Stimulated activated CD8-positive, alpha-beta memory T cell treated with anti-CD3 and anti-CD28 coated beads, Interleukin-12 subunit alpha, Interleukin-12 subunit beta, amount 100 ng/mL, for 4 hours (primary cell): ENCODE measurements at places on chromosomes 3 and 15.

GRCh38 chr15:57358571-57358970 is 17.7 kb upstream of the CGNL1 start:
- DNase-seq: no peak

DNA sequence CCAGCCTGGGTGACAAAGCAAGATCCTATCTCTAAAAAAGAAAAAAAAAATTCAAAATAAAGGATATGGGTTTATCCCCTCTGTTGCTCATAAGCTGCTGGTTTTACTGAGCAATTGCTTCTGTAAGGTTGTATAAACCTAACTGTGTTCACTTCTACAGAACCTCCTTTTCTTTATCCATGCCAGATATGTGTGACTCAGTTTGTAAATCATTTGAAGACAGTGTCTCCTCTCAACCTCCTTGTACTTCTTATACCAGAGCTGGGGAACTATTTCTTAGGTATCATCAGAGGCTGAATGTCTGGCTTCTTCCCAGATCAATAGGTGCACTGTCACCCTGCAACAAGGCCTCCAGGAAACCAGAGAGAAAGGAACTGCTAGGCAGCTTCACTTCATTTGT is 273.8 kb downstream of the CD47 start:
- DNase-seq: no peak

GRCh38 chr15:40958723-40959122 is 5.5 kb downstream of the CHAC1 start:
- no peak for DNase-seq

DNA sequence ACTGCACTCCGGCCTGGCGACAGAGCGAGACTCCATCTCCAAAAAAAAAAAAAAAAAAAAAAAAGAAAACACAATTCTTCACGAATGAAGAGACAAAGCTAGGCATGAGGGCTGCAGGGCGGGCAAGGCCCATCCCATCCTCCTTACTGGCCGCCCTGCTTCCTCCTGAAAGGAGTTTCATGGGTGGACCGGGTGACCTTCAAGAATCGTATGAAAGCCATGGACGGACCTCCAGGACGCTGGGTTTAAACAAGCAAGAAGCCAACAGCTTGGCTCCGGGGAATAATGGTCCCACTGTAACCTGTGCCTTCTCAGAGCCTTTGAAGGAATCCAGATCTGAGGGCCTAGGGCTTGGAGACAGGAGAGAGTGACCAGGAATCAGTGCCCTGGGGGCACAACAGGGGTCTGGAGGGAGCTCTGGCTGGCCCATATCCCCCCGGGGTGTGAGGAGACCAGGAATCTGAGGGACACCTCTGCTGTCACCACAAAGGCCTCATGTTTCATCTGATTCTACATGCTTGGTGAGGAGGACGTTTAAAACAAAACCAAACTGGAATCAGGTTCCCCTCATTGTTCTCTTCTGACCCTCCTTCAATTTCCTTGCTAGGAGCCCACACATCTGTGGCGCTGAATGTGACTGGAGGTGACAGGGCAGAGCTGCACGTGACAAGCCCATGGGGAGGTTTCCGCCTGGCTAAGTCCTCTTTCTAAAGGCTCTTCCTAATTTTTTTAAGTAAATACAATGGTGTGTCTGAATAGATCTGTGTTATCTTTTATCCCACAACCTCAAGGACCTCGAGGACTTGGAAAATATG is 46.1 kb downstream of the WHAMM start:
- no peak for DNase-seq

DNA sequence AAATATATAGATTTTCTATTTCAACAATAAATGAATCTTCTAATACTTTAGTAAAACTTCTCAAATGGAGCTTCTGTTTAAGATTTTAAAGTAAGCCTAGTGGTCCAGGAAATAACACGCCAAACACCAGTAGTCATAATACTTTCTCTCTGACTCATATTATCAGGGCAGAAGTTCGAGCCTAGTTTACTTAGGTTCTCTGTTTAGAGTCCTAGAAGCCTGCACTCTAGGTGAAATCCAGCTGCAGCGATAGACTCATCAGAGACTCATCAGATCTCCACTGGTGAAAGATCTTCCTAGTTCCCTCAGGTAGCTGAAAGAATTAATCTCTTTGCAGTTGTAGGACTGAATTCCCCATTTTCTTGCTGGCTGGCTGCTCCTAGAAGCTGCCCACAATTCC is 552.5 kb upstream of the ROBO2 start:
- DNase-seq: no peak

DNA sequence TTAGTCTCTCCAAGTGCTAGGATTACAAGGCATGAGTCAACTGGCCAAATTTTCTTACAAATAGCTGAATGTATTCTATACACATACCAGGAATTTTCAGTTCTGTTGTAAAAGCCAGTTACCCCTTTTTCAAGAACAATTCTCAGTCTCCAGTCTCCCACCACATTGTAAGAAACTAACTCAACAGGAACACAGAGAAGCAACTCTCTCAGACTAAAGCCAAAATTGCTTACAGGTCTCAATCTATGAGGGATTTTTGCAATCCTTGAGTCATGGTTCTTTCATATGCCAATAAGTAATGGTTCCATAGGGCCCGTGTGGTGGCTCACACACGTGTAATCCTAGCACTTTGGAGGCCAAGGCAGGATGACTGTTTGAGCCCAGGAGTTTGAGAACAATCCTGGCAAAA is 8.5 kb downstream of the IP6K2 start:
- no peak for DNase-seq

DNA sequence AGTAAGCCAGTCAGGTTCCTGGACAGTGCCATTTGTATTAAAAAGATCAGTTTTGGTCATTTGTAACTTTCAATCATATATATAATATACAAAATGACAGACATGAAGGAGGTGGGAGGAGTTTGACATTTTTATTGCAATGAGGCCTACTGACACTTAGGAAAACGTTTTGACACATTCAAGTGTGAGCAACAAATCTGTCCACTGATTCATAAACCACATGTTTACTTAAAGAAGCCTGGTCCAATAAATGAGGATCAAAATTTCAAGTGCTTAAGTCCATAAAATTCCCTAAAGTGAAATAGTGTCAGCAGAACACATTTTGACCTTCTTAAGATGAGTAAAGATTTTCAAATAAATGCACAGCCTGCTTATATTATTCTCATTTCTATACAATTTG is 137.3 kb downstream of the MECOM start:
- no peak for DNase-seq

DNA sequence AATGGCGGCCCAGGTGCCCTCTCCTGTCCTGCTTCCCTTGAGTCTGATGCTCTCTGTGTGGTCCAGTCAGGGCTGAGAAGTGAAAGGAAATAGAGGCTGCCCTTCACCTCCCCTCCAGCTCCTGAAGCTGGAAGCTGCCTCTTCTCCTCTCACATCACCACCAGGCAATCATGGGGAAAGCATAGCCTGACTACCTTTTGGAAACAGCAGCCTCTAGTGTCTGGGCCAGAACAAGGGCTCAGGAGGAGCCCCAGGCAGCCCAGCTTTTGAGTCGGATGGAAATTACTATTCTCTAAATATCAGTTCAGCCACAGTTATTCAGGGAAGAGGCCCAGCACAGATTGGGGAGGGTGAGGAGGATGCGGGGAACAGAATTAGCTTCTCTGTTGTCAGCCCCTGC is 43.3 kb upstream of the CCDC174 start:
- DNase-seq: no peak

DNA sequence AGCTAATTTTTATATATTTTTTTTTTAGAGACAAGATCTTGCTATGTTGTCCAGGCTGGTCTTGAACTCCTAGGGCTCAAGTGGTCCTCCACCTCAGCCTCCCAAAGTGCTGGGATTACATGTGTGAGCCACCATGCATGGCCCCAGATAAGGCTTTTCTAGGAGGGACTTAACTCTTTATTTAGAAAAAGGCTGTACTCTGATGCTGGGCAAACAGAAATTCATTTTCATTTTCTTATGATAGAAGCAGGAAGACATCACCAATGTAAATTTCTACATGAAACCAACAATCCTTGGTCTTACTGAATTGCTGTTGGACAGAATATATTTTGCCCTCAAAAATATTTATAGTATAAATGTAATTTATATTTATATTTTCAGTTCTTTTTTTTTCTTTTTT is 9.6 kb downstream of the NIPA1 start:
- DNase-seq: no peak
